ENCODE measurements at places on chromosomes 16 and 17.

DNA sequence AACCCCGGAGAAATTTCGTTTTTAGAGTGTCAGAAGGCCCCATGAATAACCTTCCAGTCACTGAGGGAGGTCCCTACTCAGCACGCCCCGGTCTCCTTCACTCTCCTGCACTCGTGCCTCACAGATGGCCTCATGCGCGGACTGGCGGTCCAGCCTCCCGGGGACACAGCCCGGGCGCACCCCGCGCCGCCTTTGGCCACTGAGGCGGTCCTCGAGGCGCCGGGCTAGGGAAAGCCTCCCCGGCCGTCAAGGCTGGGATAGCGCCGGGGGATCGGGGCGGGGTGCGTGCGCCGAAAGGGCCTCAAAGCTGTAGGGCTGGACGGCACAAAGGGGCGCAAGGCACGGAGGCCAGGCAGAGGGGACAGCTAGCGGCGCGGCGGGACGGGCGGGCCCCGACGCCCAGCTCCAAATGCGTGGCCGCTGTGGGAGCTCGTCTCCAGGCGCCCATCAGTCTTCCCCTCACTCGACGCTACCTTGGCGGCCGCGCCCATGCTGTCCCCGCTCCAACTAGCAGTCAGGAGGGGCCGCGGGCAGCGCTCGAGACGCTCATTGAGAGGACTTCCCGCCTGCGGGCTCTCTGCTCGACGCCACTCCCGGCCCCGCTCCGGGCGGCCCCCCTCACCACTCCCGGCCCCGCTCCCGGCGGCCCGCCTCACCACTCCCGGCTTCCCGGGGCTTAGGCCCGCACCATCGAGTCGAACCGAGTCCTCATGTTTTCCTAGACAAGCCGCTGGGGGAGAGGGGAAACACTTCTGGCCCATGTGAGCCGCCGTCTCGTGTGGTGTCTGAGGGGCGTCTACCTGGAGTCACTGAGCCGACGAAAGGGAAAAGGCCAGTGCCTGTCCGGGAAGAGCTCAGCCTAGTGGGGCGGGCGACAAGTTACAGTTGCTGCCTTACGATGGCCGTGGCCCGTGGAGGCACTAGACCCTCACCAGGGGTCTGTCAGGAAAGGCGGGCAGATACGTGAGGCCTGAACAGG, at the start of gene USP6:
Gene USP6, plus strand, starts transcription at position 360 of the 979 bp plus-strand sequence. CDS start 14,336 bp downstream, outside the sequence.
- no peak for DNase-seq

DNA sequence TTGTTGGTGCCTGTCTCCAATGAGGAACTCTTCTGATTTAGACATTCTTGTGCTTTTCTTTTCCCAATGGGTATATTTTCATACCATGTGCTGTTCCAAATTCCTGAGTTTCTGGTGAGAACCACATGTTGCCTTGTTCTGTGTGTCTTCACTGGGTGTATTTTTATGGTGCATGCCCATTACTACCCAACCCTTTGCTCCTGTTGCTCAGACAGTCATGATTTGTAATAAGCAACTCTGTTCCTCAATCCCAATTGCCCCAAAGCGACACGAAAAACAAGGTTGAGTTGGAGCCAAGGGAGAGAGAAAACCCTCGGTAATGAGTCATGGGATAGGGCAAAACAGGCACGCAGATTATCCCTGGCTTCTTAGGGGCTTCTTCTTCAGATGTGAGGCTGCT, 101.8 kb downstream of the ABCA8 start:
- DNase-seq = no peak

- no peak for DNase-seq
Measured at GRCh38 chr17:36824678-36825101, 112.6 kb upstream of the LHX1 start.

DNA sequence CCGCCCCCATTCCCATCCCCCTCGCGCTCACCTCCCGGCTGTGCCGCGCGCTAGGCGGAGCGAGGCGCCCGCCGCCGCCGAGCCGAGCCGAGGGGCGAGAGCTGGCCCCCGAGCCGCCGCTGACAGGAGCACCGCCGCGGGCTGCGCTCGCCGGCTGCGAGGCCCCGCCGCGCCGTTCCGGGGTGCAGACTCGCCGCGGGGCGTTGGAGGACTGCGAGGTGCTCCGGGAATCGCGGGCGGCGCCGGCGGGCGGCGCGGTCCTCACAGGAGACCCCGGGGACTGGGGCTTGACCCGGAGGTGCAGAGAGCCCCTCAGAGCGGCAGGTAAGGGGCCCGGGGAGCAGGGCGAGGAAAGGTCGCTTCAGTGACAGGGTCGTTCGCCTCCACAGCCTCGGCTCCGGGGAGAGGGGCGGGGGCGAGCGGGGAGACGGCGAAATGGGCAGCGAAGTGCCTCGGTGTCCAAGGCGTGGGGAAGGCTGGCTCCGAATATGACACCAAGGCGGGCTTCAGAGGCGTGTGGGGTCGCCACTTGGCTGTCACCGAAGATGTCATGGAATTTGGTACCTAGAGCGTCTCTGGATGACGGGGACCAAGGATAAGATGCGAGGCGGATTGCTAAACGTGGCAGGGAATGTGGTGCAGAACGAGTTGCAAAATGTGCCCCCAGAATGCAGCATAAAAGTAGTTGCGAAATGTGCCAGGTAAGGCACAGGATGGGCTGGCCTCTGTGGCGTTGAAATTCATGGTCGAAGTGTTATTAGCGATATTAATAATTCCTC, 580 bp downstream of the TANC2 start:
- DNase-seq = no peak

- DNase-seq = peak; percentile 8
Measured at GRCh38 chr17:57009737-57010445, 32.0 kb downstream of the SCPEP1 start.

- DNase-seq = no peak
Measured at GRCh38 chr16:55949518-55949917, 74.3 kb upstream of the CES5A start.

GRCh38 chr16:79269211-79269863, 331.2 kb downstream of the MAF start:
- no peak for DNase-seq

DNA sequence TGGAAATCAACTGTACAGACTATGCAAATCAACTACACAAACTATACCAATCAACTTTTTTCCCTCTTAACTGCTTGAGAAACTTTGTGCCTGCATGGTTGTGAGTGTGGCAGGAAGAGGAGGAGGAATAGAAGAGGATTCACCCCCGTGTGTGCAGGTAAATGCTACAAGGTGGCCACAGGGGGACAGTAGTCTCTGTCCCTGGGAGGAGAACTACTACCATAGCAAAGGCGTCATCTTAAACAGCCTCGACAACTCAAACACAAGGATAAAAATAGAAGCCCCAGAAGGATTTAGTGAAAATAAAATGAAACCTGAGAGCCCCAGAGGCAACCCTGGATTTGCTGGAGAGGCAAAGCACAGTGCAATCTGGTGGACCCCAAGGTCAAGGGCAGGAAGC, 199.5 kb upstream of the DYNLRB2 start:
- no peak for DNase-seq
